ENCODE measurements at places on chromosomes 2 and 18.
A peak's percentile ranks its signal among the peaks of the same experiment; 100 is the strongest.

DNA sequence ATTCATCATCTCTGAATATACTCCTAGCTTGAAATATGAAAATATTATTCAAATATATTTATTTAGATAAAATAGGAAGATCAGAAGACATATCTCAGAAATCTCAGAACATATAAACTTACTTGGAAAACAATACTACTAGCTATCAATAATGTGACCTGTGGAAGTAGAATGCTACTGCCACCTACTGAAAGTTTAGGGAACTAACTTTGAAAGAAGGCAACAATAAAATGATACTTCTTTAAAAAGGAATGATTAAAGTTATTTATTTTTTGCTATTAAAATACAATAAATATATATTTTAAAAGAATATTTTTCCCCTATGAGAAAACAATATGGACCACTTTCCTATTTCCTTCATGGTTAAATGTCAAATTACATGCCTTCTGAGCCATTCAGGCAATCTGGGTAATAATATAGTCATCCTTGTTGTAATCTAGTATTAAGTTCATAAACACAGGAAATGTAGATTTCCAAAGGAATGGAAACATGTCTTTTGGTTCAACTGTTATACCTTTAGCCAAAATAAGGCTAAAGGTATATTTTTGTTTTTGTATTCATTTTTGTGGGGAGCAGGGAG, 26.0 kb downstream of the ACADL start:
- DNase-seq = peak; percentile 49

GRCh38 chr2:1652034-1652790, 92.1 kb downstream of the PXDN start:
- no peak for DNase-seq

DNA sequence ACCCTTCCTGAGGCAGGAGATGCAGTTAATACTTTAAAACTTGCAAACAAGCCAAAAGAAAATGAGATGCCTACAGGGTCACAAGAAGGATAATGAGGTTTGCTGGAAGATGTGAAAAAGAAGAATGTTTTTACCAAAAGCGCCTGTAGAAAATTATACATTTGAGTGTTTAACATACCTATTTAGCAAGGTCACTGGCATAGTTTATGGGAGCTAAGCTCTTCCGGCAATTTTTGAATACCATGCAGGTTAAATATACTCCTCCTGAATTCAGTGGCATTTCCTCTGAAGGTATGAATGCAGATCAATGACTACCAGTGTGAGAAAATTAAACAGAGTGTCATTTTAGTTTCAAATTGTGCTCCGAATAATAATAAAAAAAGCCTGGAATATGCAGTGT, 21.2 kb upstream of the MAP3K20 start:
- no peak for DNase-seq

GRCh38 chr2:17934721-17935120, 56.3 kb downstream of the KCNS3 start:
- no peak for DNase-seq

DNA sequence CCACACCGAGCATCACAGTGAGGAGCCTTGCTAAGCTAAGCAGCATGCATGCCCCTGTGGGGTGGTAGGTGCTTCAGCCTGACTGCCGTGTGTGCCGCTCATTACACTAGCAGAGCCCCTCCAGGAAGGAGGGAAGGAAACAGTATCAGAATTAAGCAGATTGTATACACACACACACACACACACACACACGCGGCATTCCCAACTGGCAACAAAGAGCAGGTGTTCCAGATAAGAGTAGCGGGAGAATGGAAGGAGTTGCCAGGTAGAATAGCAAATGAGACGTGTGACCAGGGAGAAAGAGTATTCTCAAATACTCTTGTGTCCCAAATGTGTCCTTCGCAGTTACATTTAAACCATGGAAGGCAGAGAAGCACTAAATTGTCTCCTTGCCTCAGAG, 47.6 kb upstream of the TTC39C start:
- DNase-seq = no peak

GRCh38 chr2:52659546-52659945, 1108.1 kb upstream of the CHAC2 start:
- no peak for DNase-seq

GRCh38 chr18:21284540-21284939, 42.5 kb downstream of the GREB1L start:
- DNase-seq = no peak

DNA sequence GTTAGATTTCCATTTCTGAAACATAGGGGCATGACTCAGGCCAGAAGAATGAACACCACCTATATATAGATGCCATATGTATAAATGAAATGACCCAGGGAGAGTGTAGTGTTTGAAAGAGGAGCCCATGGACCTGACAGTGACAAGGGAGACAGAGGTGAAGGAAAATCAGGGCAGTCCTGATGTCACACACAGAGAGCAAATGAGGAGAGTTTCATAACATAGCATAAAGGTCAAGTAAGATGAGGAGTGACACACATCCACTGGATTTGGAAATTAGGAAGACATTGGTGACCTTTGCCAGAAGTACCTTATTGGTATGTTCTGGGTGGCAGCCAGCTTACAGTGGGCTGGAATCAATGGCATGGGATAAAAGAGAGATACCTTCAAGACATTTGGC, 276.7 kb downstream of the ZNF385B start:
- no peak for DNase-seq

DNA sequence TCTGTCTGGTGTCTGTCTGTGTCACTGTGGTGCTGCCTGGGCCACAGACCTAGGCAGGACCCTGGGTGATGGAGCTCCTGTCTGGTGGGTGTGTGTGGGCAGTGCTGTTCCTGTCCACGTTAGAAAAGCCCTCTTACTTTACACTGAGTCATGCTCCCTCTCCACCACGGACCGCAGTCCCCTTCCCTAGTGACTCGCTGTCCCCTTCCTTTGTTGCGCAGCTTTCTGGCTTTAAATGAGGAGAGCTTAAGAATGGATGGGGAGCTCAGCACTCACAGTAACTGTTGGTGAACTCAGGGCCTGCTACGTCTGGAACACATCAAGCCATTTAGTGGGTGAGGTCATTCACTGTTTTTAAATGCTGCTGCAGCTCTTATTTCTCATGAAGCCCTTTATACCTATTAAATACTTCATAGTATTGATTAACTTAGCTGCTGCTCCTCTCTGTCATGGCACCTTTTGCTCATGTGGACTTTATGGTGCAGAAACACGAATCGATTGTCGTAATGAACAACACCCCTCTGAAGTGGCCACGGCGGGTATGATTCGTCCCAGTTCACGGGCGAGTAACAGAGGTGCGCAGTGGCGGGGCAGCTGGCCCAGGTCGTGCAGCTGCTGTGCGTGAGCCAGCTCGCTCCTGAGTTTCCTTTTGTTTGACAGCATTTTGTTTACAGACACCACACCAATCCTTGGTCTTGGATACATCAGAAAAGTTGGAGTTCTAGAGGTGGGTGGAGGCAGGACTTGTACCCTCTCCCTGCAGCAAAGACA, 100.4 kb downstream of the LDLRAD4 start:
- no peak for DNase-seq

GRCh38 chr2:55364189-55365055, 55.2 kb downstream of the CCDC88A start:
- DNase-seq = peak; percentile 76

GRCh38 chr2:168796583-168797285, 5.7 kb upstream of the NOSTRIN start:
- no peak for DNase-seq

GRCh38 chr2:88190808-88191721, 20.9 kb downstream of the THNSL2 start:
- DNase-seq = peak; percentile 54

DNA sequence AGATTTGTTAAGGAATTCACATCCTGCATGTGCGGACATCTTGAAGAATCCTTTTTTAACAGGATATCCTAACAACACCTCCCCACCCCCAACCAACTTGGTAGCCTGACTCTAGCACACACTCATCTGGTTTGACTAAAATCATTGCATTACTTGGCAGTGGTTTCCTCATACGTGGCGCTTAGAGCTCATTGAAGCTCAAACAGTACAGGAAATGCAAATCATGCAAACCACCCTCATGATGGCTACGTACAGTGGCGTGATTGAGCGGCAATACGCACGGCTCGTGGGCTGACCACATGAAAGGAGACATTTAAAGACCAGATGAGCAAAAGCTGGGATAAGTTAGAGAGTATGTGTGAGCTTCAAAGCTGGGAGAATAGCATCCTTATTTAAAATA, 336.2 kb downstream of the ZEB2 start:
- DNase-seq = no peak

- DNase-seq = no peak
Measured at GRCh38 chr2:105361102-105361889, 24.0 kb downstream of the C2orf49 start.

- no peak for DNase-seq
Measured at GRCh38 chr2:120578576-120579352, 156.9 kb upstream of the GLI2 start.

DNA sequence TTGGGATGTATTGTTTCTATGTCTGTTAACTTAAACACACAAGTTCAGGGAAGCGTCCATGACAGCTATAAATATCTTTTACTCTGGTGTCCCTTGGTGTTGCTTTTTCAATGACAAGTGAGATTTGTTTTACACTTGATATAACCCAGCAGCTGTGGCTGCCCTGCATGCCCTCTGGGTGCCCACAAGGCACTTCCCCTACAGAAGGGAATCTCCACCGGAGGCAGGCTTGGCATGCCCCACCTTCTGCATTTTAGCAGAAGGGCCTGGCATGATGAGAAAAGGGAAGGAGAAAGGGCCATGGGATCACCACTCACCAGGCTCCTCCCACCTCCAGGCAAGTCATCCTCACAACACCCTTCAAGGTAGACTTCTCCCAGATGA, 68.7 kb downstream of the TMEM247 start:
- DNase-seq = no peak

DNA sequence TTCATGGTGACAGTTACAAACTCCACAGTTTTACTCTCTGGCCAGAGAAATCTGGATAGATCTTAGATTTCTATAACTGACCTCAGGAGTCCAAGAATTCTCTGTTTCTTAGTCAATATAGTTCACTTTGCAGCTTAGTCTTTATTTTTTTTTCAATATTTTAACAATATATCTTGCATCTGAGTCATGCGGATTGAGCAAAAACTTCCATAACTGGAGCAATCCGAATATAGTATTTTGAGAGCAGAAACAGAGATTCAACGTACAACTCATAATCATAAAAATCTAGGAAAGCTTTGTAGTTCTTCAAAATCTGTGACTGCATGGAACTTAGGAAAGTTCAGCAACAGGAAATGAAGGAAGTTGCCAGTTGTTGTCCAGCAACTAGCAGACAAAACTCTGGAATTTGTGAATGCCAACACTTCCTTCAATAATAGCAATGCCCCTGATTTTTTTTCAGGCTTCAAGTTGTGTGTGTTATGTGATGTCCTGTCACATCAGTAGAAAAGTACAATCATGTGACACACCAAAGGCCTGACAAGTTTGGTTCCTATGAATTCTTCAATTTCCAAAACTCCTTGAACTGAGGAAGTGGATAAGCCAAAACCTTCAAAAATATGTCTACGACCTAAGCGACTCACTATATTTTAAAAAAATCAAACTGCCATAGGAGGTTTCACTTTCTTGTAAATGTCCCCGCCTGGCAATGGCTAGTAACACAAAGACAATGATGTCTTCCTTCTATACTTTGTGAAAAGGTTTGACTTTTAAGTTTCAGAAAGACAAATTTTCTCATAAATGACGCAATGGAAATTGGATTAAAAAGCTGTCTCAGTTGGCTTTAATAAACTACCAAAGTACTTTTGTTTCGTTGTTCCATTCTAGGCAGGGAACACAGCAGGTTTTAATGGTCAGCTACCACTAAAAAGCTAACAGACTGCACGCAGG, 510.6 kb downstream of the ERBB4 start:
- DNase-seq = no peak

DNA sequence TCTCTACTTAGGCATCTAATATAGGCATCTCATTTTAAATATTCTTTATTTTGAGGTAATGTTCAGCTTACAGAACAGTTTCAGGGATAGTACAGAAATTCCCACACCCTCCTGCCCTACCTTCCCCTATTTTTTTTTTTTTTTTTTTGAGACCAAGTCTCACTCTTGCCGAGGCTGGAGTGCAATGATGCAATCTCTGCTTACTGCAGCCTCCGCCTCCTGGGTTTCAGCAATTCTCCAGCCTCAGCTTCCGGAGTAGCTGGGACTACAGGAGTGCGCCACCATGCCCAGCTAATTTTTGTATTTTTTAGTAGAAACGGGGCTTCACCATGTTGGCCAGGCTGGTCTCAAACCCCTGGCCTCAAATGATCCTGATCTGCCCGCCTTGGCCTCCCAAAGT, 97.6 kb downstream of the EPB41L5 start:
- DNase-seq = no peak

- no peak for DNase-seq
Measured at GRCh38 chr2:96247009-96247408, 18.8 kb downstream of the TMEM127 start.

GRCh38 chr2:209458008-209458979, 34.4 kb downstream of the MAP2 start:
- DNase-seq = peak; percentile 63

- no peak for DNase-seq
Measured at GRCh38 chr2:138245310-138245709, 256.3 kb upstream of the SPOPL start.

DNA sequence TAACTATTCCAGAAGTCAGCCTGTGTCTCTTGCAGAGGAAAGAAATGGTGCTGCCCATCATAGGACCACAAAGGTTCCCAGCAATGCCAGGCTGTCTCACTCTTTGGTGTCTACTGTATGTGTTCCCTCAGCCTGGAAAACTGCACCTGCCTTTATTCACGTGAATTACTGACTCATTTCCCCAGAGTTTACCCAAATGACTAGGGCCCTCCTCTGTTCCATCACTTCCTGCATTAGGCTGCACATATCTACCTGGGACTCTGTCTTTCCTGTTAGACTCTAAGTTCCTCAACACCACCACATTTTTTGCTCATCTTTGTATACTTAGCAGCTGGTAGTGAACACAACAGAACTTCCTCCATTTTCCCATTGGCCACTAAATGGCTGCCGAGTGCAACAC, 188.3 kb downstream of the FHOD3 start:
- no peak for DNase-seq

DNA sequence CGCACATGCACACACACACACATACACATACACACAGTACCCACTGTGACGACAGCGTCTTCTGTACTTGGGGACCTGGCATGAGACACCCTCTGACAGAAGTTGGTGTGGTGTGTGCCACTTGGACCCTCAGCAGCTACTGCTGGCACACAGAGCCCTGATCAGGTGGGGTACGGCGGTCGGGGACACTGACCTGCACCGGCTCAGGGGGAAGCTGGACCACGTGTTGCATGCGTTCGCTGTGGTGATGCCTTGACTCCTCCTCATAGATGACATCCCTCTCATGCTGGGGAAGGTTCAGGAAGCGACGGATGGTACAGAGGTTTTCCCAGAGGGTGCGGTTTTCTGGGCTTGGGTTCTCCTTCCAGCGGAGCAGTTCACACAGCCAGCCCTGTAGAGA, 149.2 kb downstream of the SATB2 start:
- DNase-seq = no peak

Data from brain (organoid and tissue), 16 donors.